HepG2 (cell line): ENCODE measurements at places on chromosomes 1 and 21. TPM values are rescaled to one million over a fixed set of nuclear protein-coding genes. Genes with fewer than 3 reads are reported as not detected.

The PPM1J gene
- total RNA-seq: 0.07 TPM in 1 of 2 replicates, not detected in the other

The FMO5 gene
- 48.2 and 59.5 TPM in 2 replicates for total RNA-seq

GRCh38 chr1:20885121-20885520 is 98.0 kb upstream of the HP1BP3 start:
- H3K36me3 ChIP-seq: no peaks in the 10 kb centered on the region
- DNase-seq: no peak
- peaks cover 36% of the 10 kb centered on the region for H3K4me1 ChIP-seq
- H3K4me3 ChIP-seq: no peak overlapping the region
- no peaks in the 10 kb centered on the region for H3K27me3 ChIP-seq
- H3K27ac ChIP-seq: no peak overlapping the region

- DNase-seq: no peak
- no peak overlapping the region for H3K27ac ChIP-seq
- no peaks in the 10 kb centered on the region for H3K27me3 ChIP-seq
- no peak overlapping the region for H3K4me3 ChIP-seq
These were observed 50.6 kb upstream of the SLC45A1 start for GRCh38 chr1:8267307-8267706.

DNA sequence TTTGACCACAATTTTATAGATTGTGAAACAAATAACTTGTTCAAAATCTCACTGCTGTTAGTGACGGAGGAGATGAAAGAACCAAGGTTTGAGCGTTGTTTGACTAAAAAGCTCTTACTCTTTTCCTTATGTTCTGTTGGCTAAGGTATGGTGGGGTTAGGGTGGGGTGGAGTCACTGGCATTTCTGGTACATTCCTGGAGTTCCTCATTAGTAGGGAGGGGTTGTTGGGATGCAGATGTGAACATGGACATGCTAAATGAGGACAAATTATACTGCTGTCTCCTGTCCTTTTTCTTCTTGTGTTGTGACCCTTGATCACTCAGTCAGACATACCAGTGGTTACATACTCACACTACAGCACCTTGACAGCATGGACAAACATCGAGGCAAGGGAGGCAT is 26.2 kb upstream of the CD1D start:
- no peak overlapping the region for H3K27ac ChIP-seq
- no peak overlapping the region for H3K4me3 ChIP-seq
- no peak for DNase-seq
- H3K4me1 ChIP-seq: no peaks in the 10 kb centered on the region
- no peaks in the 10 kb centered on the region for H3K36me3 ChIP-seq

DNA sequence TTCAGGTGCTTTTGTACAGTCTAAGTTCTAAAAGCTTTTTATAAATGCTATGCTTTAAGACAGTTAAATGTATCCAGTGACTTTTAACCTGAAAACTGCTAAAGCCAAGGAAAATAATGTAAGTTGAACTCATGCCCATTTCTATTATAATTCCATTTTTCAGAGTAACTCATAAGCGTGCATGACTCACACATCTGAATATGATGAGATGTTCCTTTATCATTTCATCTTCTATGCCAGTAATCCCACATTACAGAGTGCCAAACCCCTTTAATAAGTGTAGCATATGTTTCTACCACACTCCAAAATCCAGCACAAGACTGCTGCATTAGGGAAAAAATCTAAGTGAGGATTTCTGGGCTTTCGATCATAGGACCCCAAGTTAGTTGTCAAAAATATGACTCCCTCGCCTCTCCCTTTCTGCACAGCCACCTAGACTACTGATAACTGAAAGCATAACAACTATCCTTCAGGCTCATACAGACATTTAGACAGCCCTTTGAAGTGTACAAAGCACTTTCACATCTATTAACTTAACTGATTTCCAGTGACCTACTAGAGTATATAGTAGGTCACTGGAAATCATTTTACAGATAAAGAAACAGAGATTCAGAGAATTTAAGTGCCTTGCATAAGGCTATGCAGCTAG is 45.3 kb downstream of the JAK1 start:
- H3K27ac ChIP-seq: no peak overlapping the region
- H3K36me3 ChIP-seq: no peaks in the 10 kb centered on the region
- no peaks in the 10 kb centered on the region for H3K27me3 ChIP-seq
- DNase-seq: no peak
